ENCODE measurements at places on chromosomes 7 and 10. TPM values are rescaled to one million over a fixed set of nuclear protein-coding genes. Genes with fewer than 3 reads are reported as not detected.
A peak's percentile ranks its signal among the peaks of the same experiment; 100 is the strongest.

GRCh38 chr10:51000976-51001375, 73.3 kb upstream of the PRKG1 start:
- DNase-seq, result no peak

The SLC16A9 gene
- total RNA-seq, result 15.6 TPM

DNA sequence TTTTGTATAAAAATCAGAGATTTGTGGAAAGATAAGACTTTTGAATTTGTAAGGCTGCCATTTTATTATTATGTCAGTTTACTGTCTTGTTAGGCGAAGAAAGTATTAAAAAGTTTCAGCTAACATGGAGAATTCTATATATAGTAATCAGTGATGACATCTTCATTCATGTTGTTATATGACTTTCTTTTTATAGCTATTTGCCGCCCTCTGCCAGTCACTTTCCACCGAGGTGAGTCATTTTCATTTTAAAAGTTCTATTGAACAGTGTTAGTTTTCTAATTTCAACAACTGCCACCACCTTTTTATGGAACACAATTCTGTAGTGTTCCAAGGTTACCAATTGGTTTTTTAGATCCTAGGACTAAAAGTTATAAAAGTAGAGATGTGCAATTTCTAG, 11.8 kb downstream of the CUTC start:
- no peak for DNase-seq

GRCh38 chr10:61830072-61830845, 71.2 kb upstream of the ARID5B start:
- DNase-seq, result no peak

DNA sequence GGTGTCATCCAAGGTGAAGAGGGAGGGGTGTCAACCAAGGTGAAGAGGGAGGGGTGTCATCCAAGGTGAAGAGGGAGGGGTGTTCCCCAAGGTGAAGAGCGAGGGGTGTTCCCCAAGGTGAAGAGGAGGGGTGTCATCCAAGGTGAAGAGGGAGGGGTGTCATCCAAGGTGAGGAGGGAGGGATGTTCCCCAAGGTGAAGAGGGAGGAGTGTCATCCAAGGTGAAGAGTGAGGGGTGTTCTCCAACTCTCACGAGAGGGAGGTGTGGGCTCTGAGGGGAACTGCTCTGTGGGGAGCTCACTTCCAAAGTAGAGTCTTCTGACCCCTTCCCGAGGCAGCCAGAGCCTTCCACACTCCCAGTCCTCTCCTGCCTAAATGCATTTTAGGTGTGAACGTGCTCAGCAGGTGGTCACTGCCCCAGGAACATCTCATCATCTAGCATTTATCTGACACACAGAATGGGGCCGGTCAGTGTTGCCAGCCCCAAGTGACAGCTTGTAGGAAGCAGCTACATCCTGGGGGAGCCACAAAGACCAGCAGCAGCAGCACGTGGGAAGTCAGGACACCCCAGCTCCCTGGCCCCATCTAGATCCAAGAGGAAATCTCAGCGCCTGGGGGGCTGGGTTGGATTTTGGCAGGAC, 323.8 kb downstream of the GLRX3 start:
- no peak for DNase-seq

- no peak for DNase-seq
These were observed 36.9 kb upstream of the ELFN1 start for GRCh38 chr7:1632916-1633785.

The ATP5F1C gene
- 444 TPM for total RNA-seq

DNA sequence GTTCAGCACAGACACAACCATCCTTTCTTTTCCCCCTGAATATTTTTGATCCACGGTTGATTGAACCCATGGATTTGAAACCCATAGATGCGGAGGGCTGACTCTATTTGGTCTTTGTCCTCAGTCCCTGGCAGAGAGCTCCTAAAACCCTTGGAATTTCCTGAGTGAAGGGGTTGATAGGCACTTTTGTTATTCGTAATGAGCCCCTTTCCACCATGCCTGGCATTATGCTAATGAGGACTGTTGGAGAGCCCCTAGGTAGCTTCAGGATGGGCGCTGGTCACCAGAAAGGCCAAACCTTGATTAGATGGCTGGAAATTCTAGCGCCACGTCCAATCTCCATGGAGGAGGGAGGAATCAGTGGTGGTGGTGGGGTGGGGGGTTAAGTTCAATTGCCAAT, 205.8 kb upstream of the GRB10 start:
- no peak for DNase-seq

DNA sequence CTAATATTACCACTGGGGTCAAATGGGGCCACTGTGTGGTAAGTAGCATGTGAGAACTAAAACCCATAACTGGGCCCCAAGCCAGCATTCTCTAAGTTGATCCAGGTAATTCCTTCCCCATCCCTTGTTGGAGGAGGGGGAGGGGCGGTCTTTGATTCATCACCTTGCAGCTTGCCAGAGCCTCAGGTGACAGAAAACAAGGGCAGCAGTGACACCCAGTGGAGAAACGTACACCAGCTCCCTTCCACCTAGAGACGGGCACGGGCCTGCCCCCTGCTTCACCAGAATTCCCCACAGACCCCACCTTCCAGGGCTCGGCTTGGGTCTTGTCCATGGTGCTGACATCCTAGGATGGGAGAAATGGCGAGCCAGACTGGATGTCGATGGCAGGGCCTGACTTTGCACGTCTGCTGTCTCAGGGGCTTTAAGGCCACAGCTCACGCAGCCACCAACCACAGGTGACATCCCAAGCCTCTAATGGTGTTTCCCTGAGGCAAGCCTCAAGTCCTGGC, 102.0 kb downstream of the STRA8 start:
- peak; percentile 76 for DNase-seq

DNA sequence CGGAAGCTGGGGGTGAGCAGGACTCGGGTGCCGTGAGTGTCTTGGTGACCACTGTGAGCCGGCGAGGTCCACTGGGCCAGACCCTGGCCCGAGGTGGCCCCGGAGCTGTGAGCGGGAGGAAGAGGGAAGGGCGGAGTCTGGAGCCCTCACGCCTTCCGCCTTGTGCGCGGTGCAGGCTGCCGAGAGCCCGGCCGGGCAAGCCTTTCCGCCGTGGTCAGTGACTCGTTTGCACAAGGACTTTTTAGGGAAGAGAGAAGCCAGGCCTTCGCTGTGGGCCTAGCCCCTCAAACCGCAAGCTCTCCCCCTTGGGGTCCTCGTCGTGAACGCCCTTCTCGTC, 40.9 kb upstream of the ZNF32 start:
- peak; percentile 72 for DNase-seq

GRCh38 chr10:19290770-19291169, 242.2 kb downstream of the MALRD1 start:
- DNase-seq, result peak; percentile 38

The CLDN3 gene
- total RNA-seq, result 599 TPM

The SPDYE8 gene
- not detected for total RNA-seq

DNA sequence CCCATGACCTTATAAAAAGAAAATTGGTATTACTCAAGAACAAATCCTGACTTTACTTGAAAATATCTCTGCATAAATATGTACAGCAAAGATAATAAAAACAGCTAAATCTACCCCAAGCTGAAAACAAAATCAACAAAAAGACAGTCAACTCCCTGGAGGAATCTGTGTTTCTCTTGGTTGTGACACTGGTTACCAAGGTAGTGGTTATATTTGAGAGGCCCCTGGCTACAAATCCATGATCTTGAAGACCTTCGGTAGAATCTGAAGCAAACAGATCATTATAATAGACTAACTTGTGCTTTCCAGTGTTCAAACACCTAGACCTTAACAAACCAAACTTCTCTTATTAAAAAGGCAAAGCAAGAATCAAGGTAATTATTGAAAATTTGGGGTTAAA, 123.9 kb upstream of the SGCE start:
- no peak for DNase-seq

DNA sequence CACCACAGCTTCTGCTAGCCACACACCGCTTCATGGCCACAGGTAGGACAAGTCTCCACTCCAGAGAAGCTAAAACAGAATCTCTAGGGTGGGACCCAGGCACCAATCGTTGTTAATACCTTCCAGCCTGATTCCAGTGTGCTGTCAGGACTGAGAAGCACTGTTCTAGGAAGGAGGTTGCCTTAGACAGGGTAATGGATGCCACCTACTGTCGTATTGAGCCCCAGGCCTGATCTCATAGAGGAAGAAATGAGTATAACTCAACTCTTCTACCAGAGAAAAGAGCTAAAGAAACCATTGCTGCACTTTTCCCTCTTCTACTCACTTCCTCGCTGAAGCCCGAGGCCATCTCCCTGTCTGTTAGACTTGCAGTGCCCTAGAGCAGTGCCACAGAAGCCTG, 31.8 kb downstream of the CNNM1 start:
- no peak for DNase-seq

DNA sequence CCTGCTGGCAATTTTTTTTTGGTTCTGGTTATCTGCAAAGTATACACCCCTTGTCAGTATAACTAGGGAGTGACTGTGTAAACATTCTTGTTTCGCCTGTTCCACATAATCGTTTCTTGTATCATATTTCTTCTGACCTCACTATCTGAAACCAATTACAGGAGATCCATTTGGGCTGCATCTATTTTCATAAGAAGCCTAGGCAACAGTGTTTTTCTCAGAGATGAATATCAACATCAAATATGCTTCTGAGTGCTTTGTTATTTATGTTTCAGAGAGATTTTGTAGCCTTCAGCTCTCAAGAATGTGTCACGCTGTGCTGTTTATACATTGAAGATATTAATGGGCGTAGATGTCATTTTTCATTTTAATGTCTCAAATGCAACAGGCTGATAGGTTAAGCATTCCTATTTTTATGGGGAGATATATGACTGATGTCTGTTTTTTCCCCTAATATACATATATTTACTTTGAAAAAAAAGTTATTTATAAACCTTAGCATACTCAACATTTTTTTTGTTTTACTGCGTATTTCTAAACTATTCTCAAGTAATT, 115.5 kb downstream of the FOXP2 start:
- no peak for DNase-seq

DNA sequence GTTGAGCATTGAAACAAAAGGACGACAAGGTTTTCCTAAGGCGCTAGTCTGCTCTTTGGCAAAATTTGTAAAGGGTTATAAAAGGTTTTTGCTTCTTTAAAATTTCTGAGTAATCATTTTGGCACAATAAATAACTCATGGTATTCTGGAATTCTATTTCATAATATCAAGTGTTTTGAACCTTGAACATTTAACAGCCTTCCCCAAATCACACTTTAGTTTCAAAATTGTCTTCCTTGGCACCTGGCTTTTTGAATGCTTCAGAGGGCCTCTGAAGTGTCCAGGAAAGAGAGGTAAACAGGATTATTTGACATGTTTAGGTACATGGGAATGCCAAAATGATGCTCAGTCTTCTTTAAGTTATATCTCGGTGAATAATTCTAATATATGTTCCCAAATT, 220.8 kb downstream of the PHF14 start:
- DNase-seq, result no peak

- DNase-seq, result peak; percentile 60
These were observed 66.4 kb downstream of the EXOC6 start for GRCh38 chr10:92914478-92915325.

GRCh38 chr10:80662429-80663261, 124.9 kb downstream of the SH2D4B start:
- DNase-seq, result peak; percentile 85

The RSU1 gene
- 82.9 TPM for total RNA-seq

DNA sequence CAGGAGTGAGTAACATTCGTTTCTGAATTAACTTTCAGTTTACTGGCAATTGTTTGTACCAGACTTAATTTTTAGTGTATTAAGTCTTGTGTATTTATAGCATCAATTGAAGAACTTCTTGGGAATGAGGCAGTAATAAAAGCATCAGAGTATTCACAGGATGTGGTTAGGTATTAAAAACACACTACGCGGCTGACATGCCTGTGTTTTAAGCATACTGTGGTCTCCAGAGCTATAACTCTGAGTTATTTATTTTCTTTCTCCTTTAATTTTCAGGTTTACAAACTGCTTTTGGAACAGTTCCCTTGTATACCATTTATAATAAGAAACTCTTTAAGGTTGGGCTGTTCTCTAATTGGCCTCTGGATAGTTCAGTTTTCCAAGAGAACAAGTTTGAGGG, 626.1 kb upstream of the NRG3 start:
- no peak for DNase-seq

DNA sequence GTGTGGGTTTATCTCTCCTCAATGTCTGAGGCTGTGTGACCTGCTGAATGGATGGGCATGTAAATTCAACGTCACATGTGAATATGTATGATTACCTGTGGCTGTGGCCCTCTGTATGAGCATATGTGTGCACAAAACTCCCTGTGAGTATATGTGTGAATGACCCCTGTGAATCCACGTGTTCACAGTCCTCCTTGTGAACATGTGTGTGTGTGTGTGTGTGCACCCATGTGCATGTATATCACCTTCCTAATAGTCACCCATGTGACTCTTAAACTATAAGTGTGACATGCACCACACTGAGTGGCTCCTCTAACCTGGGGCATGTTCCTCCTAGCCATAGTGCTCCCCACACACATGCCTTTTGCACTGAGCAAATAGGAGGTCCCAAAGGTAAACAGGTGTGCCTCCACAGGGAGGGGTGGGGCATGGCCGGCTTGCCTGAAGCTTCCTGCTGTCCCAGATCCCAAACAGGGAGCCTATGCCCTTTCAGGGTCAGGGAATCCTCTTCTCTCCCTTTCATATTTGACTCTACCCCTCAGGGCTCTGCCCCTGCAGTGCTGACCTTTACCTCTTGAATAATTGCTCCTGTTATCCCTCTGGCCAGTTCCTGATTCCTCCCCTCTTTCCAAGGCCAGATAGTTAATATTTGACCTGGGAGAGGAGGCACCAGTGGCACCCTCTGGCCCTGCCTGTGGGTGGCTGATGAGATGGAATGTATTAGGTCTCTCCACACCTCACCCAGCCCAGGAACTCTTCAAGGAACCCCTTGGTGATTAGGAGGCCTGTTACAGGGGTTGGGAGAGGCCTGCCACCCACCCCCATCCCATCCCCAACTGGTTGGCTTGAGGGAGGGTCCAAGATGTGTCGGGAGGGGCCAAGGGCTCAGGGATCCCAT, 1.9 kb downstream of the SEMA4G start:
- DNase-seq, result peak; percentile 87

The CTAGE4 gene
- total RNA-seq, result 9.9 TPM

DNA sequence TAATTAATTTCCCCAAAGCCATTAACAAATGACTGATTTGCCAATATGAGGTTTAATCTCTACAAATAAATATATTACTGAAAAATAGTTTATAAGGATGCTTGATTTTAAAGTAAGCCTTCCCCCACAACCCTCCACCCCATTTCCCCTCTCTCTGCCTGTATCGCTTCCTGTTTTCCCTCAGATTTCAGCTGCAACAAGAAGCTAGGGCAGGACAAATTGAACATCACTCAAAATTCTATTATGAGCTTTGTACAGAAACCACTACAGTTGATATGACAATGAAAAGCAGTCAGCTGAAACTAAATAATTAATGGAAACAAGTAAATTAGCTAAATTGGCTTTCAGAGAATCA, 109.0 kb upstream of the SP4 start:
- no peak for DNase-seq

The COL17A1 gene
- 249 TPM for total RNA-seq
